Occipital lobe (tissue), 3 donors: ENCODE measurements at places on chromosomes 11 and 22. TPM values are rescaled to one million over a fixed set of nuclear protein-coding genes. Genes with fewer than 3 reads are reported as not detected.

GRCh38 chr11:46044601-46045000 is 76.7 kb downstream of the PHF21A start:
- DNase-seq = no peak

DNA sequence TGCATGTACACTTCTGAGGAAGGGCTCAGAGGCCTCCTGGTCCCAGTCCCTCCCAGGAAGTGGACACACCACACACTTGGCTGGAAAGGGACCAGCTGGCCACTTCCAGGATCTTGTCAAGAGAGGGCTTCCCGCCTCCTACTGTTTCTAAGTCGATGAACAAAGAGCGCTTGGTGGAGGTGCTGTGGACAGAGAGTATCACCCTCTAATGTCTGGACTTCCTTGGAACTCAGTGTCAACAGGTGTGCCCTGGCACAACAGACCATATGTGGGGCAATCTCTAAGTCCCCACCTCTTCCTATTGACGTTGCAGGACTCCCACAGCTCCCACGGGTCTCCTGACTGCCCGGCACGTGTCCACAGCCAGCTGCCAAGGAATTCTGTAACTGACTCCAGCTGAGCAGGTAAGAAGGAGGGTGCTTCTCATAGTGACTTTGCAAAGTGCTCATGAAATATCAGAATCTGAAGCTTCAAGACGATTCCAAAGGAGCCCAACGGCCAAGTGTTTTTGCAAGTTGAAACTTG is 16.1 kb downstream of the POU2AF1 start:
- no peak for DNase-seq

- no peak for DNase-seq
Observed at GRCh38 chr11:101188801-101189200, 59.2 kb upstream of the PGR start.

DNA sequence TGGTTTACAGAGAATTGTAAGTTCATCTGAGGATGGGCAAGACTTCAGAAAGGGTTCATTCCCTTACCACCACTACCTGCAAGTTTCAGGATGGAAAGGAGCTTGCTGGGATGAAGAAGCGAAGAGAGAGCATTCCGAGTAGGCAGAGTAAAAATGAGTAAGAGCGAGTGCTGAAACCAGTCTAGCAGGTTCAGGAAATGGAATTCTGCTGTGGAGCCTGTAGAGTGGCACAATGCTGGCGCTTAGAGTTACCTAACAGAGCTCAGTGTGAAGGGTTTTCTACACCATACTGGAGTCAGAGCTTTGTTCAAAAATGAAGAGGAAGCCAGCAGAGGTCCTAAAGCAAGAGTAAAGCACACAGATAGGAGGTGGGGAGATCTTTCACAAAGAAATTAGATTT is 179.2 kb upstream of the ZC3H12C start:
- no peak for DNase-seq

GRCh38 chr11:66631883-66632282 is 6.6 kb upstream of the RBM4 start:
- DNase-seq = no peak

DNA sequence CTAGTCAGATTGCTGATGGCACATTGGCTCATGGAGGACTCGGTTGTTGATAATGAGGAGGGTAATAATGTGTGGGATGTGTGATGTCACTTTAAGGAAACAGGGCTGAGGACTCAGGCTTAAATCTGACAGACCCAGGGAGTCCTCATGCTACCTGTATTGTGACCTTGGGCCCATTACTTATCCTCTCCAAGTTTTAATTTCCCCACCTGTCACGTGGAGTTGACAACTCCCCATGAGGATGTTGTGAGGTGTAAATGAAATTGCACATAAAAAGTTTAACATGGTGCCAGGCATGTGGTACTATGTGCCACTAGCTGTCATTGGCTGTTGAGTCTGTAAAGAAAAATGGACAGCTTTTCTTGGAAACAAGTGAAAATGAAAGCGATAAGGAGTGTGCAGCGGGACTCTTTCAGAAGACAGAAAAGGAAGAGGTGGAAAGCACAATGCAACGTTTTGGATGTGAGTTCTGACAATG is 15.3 kb downstream of the IL10RA start:
- DNase-seq = no peak

DNA sequence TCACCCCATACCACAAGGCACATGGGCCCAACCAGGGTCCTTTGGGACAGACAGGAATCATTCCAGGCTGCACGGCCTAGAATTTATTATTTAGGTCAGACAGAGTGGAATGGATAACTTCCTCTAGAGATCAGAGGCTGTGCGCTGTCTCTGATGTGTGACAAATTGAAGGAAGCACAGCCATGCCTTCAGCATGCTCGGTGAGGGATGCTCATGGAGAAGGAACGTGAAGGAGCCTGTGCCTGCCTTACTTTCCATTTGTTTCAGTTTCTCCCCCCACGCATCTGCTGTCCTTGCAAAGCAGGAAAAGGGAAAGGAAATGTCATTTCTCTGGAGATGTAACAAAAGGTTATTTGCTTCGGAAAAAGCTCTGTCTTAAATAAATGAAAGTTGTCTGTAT is 644.1 kb downstream of the OPCML start:
- DNase-seq = no peak

DNA sequence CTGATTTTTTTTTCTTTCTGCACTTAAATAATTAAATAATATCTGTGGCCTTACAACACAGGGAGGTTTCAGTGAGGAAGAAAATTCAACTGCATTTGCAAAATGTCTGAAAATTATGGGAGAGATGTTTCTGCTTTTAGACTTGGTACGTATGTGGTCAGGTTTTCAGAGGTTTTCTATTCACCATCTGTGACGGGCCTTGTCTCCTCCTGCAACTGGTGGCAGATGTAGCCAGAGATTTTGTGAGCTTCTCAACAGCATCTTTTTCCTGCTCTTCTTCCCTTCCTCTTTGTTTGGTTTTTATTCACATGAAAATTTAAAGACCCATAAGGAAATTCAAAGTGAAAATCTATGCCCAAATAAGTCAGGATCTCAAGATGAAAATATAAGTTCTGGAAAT is 38.3 kb downstream of the ZBTB16 start:
- DNase-seq = no peak

GRCh38 chr22:28137036-28137435 is 218.0 kb upstream of the PITPNB start:
- DNase-seq = no peak

GRCh38 chr11:67640021-67640757 is 626 bp upstream of the TBX10 start:
- no peak for DNase-seq

GRCh38 chr11:68206211-68206610 is 6.9 kb downstream of the KMT5B start:
- no peak for DNase-seq

DNA sequence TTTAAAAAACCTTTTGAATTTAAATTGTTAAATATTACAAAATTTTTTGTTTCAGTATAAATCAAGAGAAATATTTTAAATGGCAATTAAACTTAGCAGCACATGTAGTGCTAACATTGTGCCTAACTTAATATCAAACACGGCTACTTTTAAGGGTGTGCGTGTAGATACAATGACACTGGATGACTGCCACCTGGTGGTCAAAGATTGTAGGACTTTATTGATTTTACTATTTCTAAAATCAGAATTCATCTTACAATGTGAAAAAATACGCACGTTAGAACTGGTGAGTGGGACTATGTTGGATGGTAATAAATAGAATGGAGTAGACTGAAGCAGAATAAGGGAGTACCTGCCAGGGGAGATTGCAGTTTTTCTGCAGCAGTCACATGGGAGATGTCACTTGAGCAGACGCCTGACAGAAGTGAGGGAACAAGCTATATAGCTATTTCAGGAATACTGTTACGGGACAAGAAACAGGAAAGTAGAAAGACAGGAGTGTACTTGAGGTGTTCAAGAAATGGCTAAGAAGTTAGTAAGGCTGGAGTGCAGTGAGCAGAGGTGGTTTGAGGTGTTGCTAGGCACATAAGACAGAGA is 52.9 kb downstream of the UVRAG start:
- DNase-seq = no peak

The TECTA gene
- total RNA-seq = 1.7 TPM

The DEFB131B gene
- not detected for total RNA-seq

The MS4A4E gene
- not detected for total RNA-seq

The MYBPC3 gene
- not detected for total RNA-seq

The TRIM6 gene
- 0.62 TPM for total RNA-seq

The C11orf65 gene
- 0.62 TPM for total RNA-seq
